Stimulated activated CD4-positive, alpha-beta T cell treated with anti-CD3 and anti-CD28 coated beads, Interleukin-15, amount 100 ng/mL, for 1 hour (primary cell): ENCODE measurements at places on chromosomes 11 and 22.
A peak's percentile ranks its signal among the peaks of the same experiment; 100 is the strongest.

- DNase-seq: no peak
Observed at GRCh38 chr22:49203091-49203858, 624.4 kb downstream of the BRD1 start.

DNA sequence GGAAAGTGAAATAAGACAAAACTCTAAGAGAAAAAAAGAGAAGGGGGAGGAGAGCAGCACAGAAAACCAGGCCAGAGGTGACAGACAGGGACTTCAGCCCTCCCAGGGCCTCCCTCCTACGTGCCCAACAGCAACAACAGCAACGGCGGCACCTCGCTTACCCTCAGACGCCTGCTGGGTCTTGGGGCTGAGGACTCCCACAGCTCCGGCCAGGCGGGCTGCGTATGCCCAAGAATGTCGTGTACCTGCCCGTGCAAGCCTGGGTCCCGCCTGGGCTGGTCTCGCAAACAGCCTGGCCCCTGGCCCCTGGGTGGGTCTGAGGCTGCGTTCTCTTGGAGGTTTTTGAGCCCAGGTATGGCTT, 30.5 kb downstream of the ARAP1 start:
- DNase-seq: no peak

GRCh38 chr11:17233101-17233500, 25.3 kb upstream of the PIK3C2A start:
- no peak for DNase-seq

DNA sequence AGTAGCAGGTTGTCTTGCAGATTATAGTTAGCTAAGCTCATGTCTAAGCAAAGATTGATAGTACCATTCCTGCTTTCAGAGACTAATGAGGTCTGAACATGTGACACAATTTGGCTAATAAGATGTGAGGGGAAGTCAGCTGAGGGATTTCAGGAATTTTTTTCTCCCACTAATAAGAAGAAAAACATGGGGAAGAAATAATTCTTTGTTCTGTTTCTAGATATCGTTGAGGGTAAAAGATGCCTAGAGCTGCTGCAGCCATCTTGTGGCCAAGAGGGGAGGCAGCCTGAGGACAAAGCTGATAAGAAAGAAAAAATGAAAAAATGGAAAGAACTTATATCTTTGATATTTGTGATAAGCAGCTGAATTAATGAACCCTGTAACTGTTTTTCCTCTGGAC, 1334.4 kb downstream of the LRRC4C start:
- DNase-seq: no peak

DNA sequence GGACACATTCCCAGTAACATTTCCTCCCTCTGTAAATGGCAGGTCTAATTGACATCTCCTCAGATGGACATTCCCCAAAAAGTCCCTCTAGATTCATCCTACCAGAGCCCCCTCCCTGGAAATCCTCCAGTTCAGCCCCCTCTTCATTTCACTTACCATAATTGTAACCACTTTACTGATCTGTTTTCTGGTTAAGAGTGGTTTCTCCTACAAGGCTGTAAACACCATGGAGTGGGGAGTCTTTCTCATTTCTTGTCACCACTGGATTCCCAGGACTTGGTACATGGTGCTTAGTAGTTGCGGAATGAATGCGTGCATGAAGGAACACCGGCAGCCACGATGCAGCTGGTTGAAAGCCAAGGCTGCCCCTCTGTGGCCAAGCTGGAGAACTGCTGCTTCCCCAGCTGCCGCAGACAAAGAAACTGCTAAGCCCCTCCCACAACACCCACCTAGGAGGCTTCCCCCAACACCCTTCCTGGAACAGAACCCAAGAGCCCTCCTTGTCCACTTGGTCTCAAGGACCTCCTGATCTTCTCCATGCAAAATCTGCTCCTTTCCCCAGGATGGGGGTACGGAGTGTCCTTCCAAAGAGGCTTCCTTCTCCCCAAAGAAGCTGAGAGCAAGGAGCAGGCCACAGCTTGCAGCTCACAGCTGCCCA, 18.6 kb upstream of the SCARF2 start:
- DNase-seq: peak; percentile 43

DNA sequence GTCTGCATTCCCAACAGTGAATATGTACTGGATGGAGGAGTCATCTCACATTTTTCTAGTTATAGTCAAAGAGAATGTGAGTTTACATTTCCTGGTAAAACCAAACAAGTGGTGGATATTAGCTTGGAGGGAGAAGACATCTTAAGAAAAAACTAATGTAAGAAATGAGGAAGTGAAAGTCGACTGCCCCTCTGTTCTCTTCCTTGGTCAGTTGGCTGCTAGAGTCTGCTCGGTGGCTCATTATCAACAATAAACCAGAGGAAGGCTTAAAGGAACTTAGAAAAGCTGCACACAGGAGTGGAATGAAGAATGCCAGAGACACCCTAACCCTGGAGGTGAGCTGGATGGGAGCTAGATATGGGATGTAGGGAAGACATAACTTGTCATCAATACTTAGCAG, 5.8 kb downstream of the SLC22A9 start:
- no peak for DNase-seq

DNA sequence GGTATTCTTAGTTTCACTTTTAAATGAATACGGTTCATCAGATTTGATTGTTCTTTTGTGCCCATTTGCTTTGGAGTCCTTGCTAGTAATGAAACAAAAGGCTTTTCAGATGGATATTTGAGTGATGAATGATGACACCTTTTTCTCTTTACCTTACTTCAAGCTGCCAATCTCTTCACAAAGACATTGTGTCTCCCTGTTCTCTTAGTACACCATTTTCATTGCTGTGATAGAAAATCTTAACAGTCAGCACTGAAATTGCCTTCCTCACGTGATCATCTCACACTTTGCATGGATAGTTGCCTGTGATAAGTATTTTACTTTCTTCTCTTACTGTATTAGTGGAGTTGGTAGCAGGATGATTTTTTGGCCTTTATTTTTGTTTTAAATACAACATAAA, 396.6 kb downstream of the NELL1 start:
- no peak for DNase-seq

DNA sequence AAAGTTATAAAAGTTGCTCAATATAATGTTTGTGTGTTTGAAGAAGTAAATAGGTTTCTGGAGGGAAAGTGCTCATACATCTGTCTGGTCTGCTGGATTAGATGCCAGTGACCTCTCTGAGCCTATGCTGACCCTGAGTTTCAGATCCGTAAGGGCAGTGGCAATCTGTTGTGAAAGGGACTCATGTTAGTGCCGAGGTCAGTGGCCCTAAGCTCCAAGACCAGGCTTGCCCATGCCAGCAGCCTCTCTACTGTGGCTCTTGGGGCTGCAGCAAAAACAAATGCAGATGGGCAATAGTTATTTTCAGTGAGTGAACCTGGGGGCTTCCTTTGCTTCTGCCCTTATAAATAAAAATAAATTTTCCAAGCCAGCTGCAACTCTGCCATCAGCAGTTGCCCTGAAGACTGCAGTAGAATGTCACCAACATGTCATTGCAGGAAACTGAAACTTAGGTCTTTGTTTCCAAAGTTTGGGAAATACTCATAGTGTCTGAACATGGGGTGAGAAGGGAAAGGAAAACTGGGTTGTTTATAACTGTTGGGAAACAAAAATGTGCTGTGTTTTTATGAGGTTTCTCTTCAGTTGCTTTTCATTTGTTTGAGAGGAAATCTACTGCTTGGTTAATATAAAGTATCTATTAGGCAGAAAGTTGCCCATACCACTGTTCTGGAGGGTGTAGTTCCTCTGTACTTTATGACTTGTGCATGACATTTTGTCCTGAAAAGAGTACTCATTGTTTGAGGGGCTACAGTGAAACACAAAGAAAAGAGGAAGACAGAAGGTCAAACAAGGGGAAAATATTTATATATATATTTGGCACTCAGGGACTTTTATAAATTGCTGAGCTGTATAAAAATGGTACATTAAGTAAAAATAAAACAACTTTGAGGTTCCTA, 9.5 kb upstream of the MS4A4E start:
- DNase-seq: no peak

DNA sequence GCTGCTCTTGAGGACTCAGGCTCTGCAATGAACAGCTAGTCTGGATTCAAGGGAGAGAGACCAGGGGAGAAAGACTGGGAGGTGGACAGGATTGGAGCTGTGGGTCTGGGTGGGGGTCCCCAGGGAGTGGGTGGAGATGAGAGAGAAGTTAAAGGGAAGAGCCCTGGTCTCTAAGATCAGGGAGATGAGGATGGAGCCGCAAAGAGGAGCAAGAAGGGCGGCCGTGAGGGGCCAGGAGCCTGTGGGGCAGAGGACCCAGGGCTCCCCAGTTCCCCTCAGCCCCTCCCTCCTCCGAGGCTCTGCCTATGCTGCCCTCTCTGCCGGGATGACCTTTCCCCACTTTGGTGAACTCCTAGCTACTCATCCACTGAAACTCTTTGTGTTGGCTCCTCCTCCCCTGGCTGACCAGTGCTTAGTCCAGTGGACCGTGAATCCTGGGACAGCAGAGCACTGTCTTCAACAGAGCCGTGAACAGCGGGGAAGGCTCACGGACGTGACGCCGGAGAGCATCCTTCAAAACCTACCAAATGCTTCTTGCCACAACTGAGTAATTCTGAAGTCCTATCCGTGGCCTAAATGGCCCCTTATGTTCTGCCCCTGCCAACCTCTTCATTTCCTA, 16.4 kb upstream of the RFPL3 start:
- DNase-seq: no peak

DNA sequence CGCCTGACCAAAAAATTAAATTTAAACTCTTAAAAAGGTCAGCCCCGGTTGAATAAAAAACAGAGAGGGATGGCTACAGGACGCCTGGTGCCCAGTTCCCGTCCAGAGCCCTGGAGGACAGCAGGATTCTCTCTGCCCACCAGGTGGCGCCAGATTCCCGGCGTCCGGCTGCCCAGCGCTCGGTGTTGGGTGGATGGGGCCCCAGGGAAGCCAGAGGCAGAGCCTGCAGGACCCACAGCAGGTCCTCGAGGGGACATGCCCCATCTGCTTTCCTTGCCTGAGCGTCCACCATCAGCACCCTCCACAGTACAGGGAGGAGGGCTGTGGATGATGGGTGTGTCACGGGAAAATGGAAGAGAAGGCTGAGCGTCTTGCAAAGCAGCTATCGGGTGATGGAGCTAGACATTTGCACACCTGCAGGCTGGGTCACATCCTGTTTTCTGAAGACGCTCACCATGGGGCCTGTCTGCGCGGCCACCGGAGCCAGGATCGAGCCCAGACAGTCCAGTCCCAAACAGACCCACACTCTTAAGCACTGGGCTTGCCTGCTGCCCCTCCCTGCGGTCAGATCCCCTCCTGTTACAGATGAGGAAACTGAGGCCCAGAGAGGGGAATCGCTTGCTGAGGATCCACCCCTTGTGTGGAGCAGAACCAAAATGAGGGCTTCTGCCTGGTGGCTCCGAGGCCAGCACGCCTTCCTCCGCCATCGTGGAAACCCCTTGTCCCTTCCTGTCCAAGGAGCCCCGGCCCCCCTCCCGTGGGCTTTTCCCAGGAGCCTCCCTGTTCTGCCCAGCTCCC, 18.5 kb upstream of the CBX7 start:
- DNase-seq: peak; percentile 72

DNA sequence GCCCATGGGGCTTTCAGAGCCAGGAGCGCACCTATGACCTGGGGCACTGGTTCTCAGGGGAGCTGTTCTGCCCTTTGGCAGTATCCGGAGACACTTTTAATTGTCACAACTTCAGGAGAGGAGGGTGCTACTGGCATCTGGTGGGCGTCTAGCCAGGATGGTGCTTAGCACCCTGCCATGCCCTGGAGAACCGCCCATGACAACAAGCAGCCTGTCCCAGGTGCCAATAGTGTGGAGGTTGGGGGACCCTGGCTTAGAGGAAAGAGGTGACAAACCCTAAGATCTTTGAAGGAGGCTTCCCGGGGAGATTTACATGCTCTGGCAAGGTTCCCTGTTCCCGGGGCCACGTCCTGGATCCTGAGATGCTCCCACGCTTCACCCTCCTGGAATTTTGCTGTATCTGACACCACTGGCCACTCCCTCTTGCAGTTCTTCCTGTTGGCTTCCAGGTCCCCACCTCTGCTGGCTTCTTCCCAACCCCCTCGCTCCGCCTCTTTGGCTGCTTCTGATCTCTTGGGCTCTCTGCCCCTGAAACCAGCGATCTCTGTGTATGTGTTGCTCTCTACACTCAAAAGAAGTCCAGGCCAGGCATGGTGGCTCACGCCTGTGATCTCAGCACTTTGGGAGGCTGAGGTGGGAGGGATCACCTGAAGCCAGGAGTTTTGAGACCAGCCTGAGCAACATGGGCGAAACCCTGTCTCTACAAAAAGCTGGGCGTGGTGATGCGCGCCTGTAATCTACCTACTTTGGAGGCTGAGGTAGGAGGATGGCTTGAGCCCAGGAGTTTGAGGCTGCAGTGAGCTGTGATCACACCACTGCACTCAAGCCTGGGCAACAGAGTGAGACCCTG, 31.1 kb downstream of the FADS3 start:
- no peak for DNase-seq

- DNase-seq: no peak
Observed at GRCh38 chr22:50318698-50319411, 8.0 kb downstream of the DENND6B start.

DNA sequence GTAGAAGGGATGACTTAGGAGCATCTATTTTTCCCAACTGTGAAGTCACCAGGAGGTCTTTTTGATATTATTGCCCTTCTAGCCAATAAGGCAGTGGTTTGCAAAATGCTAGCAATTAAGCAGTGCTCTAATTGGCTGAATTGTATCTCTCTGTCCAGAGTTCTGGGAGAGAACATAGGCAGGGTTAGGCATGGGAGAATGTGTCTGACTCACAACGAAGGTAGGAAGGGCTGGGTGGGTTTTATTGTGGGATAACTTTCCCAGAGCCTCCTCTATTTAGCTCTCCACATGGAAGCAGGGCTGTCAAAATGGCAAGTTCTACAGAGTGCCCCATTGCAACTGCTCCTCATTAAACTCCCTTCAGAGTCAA, 415.9 kb upstream of the CADM1 start:
- no peak for DNase-seq

DNA sequence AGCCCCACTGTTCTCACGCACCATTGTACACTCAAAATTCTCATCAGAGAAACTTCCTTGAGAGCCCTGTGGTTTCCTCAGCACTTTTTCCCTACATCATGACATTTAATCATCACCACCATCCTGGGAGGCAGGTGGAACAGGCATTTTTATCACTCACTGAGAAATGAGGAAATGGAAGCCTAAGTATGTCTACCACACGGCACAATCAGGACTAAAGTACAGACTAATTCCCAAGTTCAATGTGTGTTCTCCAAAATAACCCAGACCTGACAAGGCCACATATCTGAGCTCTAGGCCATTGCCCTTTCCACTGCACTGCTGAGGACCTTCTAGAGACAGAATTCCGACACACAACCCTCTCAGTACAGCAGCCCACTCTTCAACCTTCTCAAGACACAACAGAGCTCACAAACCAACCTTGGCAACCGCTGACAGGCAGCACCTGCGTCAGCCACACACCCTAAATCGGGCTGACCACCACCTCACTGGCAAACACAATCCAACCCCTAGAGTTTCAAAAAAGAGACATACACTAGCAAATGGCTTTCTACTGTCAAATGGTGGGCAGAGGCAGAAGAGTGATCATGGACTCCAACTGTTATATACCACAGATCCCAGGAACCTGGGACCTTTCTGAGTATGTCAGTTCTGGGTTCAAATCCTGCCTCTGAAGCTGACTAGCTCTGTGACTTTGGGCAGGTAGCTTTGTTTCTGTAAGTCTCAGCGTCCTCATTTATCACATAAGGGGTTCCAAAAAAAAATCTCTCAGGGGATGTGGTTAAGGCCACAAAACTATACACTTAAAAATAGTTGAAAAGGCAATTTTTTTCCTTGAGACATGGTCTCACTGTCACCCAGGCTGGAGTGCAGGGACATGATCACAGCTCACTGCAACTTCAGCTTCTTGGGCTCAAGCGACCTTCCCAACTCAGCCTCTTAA, 16.3 kb downstream of the SMCO4 start:
- no peak for DNase-seq

GRCh38 chr11:118910309-118911112, 15.2 kb downstream of the BCL9L start:
- no peak for DNase-seq

GRCh38 chr11:61007956-61008896, 36.7 kb downstream of the CD6 start:
- no peak for DNase-seq
